ENCODE measurements at places on chromosomes 4 and X. TPM values are rescaled to one million over a fixed set of nuclear protein-coding genes. Genes with fewer than 3 reads are reported as not detected.

CASK gene
- 21.8 TPM for polyA plus RNA-seq

GPC4 gene
- 95.4 TPM for polyA plus RNA-seq

CSAG2 gene
- not detected for polyA plus RNA-seq

YY2 gene
- 1.2 TPM for polyA plus RNA-seq

HTATSF1 gene
- polyA plus RNA-seq, result 90.4 TPM

TIGD4 gene
- 3.6 TPM for polyA plus RNA-seq

GAB3 gene
- polyA plus RNA-seq, result 4.7 TPM

SOWAHD gene
- 0.47 TPM for polyA plus RNA-seq

SH3TC1 gene
- 8.5 TPM for polyA plus RNA-seq

PPID gene
- 43.6 TPM for polyA plus RNA-seq

CENPVL1 gene
- not detected for polyA plus RNA-seq

RNF128 gene
- polyA plus RNA-seq, result not detected

MAP3K15 gene
- polyA plus RNA-seq, result 0.68 TPM

FAT1 gene
- polyA plus RNA-seq, result 71.5 TPM

AR gene
- polyA plus RNA-seq, result 7.6 TPM

CXCL10 gene
- polyA plus RNA-seq, result 0.23 TPM

GAR1 gene
- polyA plus RNA-seq, result 28.1 TPM

LINC00632 gene
- 12.5 TPM for polyA plus RNA-seq

STPG2 gene
- not detected for polyA plus RNA-seq

OTC gene
- polyA plus RNA-seq, result not detected

CDKL2 gene
- polyA plus RNA-seq, result 0.14 TPM

NOX1 gene
- 0.22 TPM for polyA plus RNA-seq
